ENCODE measurements at places on chromosomes 3 and 15.
A peak's percentile ranks its signal among the peaks of the same experiment; 100 is the strongest.

GRCh38 chr3:129937717-129938116, 36.8 kb upstream of the TRH start:
- DNase-seq = no peak

DNA sequence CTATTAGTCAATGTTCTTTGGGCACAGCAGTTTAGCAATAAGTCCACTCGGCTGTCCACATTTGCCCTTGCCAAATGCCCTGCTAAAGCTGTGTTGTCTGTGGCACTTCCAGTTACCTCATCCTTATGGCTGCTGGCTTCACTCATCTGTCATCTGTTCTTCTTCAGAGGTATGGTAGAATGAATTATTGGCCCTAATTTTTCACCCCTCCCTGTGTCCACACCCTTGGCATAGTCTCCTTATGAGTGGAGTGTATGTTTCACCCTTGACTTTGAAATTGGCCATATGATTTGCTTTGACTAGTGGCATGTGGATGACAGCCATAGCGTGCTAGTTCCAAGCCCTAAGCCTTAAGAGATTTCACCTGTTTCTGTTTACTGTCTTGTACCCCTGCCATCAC, 72.1 kb upstream of the EPHB1 start:
- DNase-seq = no peak

- DNase-seq = no peak
Observed at GRCh38 chr3:186986406-186986805, 56.1 kb downstream of the ST6GAL1 start.

DNA sequence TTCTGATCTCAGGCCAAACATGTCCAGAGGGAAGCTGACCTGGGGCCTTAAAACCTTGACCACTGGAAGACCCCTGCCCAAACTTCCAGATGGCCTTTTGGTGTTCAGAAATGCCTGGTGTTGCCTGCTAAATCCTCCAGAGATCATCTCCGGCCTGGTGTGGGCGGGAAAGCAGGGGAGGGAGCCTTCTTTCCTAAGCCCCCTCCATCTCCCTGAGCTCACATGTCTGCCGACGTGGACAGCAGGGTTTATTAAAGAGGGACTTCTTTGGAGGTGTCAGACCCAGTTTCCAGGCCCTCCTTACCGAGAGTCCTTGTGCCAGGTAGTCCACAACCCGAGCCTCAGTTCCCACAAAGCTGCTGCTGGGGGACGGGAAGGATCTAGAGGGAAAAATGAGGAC, 55.9 kb upstream of the SLC6A1 start:
- no peak for DNase-seq

GRCh38 chr15:43769584-43770228, 7.1 kb downstream of the ELL3 start:
- peak; percentile 27 for DNase-seq

DNA sequence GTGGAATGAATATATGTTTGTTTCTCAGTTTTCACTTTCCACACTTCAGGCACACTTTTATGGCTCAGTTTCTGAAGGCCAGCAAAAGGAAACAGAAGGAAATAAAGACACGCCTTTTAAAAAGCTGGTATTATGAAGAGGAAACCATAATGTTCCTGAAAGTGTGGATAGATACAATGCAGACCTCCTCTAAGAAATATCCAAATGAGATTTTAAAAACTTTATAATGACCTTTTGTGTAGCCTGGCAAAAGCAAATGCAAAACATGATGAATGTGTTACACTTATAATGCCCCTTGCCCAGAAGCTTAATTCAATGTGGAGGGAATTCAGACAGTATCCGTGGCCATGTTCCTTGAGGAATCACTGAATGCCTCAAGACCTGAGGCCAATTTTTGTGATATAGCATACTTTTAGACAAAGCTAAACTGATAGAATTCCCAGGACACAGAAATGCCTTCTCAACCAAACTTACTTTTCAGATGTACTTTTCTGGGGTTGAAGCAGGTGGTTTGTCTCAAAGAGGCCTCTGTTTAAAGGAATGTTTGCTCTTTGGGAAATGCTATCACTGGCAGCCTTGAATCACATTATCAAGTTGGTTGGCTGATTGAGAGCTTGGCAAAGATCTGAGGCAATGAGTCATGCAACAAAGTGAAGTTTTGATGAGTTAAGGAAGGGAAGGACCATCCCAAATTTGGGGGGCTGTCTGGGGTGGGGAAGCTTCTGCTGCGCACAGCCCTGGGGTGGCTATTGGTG, 77.1 kb upstream of the CACNA2D3 start:
- DNase-seq = no peak

GRCh38 chr15:39629371-39629770, 48.5 kb downstream of the THBS1 start:
- no peak for DNase-seq

DNA sequence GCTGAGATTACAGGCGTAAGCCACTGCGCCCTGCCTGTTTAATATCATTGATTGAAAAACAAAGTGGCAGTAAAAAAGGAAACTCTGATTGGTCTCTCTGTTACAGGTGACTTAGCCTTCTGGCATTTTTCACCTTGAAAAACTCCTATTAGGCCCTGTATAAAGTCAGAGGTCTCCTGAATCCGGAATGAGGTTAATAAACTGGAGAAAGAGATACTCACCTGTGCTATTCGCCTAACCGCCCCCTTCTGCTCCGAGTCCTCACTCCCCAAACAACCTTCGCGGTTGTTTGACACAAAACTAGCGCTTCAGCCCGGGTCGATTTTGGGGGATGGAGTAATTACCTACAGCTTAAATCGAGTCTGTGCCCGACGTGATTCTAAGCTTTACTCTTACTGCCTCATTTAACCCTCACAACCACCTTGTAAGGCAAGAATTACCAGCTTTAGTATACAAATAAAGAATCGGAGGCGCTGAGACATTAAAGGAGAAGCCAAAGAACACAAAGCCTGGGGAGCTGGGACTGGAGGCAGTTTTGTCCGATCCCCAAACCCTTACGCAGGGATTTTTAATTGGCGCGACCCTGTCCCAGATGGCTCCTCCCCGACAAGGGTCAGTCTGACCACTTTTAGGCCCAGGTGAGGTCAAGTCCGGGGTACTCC, 441 bp downstream of the CEP70 start:
- no peak for DNase-seq

- DNase-seq = no peak
Observed at GRCh38 chr3:59374818-59375211, 325.0 kb upstream of the CFAP20DC start.

DNA sequence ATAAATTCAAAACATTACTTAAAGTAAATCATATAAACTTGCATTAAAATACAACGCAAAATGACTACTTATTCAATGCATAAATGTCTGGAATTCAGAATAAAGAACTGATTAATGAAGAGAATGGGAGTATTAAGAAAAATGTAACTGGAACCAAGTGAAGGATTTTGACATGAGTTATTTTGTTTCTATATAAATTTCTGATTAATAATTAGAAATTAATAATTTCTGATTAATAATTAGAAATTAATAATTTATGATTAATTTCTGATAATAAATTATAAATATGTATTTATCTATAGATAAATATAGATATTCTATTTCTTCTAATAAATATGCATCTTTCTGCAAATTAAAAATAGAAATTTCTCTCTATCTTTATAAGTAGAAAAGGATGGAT, 160.0 kb upstream of the STRIT1 start:
- no peak for DNase-seq

- no peak for DNase-seq
Observed at GRCh38 chr3:195752066-195752465, 31.3 kb downstream of the MUC20 start.

- peak; percentile 93 for DNase-seq
Observed at GRCh38 chr3:181700168-181701087, 11.3 kb upstream of the SOX2 start.

- DNase-seq = no peak
Observed at GRCh38 chr3:183410280-183410679, 18.1 kb downstream of the MCF2L2 start.

GRCh38 chr3:149115114-149115513, 14.3 kb upstream of the HPS3 start:
- no peak for DNase-seq

- no peak for DNase-seq
Observed at GRCh38 chr3:53629402-53629723, 135.0 kb downstream of the CACNA1D start.

DNA sequence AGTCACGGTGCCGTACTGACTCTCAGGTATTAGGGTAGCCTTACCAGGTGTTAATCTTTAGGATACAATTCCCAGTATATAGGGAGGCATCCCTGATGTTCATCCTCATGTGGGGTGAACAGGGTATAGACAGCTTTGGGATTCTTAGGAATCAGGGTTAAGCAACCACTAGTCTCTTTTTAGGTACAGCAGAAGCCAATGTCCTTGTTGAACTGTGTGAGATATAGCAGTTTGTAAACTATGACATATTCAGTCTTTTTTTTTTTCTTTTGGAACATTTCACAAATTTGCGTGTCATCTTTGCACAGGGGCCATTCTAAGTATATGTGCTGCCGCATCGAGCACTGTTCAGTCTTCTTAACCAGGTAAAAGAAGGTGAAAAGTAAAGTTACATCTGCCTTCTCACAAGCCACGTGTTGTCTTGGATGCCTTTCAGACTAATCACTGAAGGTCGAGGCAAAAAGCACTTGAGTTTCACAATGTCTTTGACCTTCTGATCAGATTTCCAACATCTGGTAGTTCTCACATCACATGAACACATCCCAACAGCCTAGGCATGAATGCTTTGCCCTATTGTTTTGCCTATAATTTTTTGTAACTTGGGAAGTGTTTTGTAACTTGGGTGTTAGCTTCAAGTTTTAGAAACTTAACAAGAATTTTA, 17.2 kb downstream of the TSEN2 start:
- no peak for DNase-seq

- DNase-seq = no peak
Observed at GRCh38 chr3:58082047-58082446, 73.8 kb downstream of the FLNB start.

Measured in midbrain (tissue), 1 donor.